ENCODE measurements at places on chromosomes 6 and 20. TPM values are rescaled to one million over a fixed set of nuclear protein-coding genes. Genes with fewer than 3 reads are reported as not detected.

GRCh38 chr6:137094411-137095008, 49.7 kb upstream of the IL20RA start:
- peak; percentile 56 for DNase-seq

- no peak for DNase-seq
These were observed 35.7 kb upstream of the CDH22 start for GRCh38 chr20:46343975-46344357.

DNA sequence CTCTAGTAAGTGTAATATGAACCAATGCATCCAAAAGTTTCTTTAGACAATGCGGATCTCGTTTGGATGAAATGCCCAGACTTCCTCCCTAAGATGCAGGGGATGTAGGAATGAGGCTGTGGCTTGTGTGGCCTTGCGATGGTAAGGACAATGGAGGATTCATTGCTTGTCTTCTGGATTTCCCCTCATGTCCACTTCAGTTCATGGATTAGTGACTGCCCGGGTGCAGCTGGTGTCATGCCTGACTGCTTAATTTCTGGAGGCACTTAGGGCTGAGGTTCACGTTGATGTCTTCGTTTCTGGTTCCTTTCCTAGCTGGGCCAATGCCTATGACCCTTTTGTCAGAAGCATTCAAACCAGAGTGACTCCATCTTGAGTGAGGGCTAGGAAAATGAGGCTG, 93.8 kb downstream of the SCP2D1 start:
- DNase-seq: no peak

DNA sequence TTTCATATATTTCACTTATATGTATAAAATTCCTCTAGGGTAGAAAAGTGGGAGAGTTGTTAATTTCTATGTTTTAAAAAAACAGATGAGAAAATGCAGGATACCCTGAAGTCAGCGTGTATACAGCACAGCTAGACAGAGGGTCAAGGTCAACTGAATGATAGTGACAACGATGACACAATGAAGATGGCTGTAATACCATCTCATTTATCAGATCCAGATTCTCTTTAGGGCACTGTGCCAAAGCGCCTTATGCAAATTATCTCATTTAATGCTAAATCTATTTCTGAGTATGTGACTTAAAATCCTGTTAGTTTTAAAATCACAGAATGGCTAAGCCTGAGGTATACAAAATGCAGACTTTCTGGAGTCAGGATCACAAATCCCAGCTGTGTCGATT, 431.4 kb upstream of the RUNX2 start:
- no peak for DNase-seq

DNA sequence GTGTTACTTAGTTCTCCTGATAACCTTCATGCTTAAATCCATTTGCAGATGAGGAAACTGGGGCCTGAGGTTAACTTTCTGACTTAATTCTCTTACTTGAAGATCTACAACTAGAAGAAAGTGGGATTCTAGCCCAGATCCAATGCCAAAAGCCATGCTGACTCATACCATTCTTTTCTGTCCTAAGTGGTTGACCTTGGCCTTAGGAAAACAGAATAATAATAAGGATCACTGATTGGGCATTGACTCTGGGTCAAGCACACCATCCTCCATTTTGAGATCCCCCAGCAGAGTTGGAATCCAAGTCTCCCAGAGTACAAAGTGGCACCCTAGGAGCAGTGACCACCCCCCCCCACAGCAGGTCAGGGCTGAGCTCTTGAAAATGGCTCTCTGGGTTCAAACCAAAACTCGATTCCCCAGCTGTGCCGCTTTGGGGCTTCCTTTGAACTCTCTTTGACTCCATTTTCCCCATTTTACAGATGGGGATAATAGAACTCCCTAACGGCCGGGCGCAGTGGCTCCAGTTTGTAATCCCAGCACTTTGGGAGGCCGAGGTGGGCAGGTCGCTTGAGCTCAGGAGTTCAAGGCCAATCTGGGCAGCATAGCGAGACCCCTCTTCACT, 12.8 kb upstream of the ZNF217 start:
- no peak for DNase-seq

DNA sequence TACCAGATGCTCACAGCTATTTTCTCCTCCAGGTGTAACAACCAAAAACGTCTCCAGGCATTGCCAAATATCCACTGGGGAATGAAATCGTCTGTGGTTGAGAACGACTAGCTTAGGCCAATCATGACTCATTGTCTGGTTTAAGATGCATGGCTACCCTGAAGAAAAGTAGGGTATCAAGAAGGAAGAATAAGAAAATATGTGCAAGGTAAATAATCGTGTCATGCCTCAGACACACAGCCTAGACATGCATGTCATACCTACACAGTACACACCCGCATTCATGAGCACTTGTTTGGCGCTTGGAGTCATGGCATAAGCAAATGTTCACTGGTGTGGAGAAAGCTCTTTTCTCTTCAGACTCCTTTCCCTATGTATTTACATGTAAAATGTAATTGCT, 745.7 kb downstream of the MAFB start:
- DNase-seq: no peak

GRCh38 chr6:7784706-7785105, 58.8 kb downstream of the BMP6 start:
- DNase-seq: peak; percentile 11

DNA sequence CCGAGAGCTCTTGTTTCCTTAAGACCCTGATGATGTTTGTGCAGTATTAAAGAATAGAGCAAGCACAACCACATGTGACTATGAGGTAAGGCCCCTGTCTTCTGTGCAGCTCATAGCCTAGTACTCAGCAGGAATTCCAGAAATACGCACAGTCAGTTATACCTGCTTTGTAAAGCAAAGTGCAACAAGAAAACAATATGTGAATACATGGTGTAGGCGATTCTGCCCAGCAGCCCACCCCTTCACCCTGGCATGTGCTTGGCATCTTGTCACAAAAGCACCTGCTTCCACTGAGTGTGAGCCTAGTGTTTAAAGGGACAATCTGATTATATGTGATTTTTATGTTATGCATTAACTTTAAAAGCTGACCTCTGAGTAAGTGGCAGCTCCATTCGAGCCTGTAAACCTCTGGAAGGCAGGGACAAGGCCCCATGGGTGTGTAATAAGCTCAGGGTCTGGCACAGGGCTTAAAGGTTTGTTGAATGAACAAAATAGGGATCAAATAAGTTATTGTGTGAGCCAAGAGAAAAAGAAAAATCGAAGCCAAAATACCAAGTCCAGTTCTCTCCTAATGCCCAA, 148.7 kb downstream of the DOK5 start:
- DNase-seq: no peak

DNA sequence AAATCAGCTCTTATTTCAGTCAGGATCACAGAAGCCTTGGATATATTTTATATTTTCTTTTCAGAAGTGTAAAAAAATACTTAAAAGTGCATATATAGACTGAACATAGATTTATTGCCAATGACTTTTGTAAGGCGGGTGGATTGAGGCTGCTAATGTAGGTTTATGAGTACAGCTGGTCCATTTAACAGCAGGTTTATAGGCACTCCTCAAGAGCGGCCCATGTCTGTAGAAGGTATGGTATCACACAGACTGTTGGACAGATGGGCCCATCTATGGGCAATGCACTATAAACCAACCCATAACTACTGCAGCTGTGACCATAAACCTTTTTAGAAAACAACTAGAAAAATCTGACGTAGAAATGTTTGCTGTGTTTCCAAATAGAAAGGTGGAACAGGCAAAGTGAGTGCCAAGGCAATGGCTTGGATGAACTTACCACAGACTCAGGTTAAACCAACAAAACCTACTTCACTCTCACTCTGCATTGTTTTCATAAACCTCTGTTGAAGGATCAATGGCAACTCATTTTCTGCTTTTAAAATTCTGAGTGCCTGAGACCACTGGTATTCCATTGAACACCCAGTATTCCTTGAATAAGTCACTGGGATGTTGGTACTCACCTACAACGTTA, 170.6 kb upstream of the EYA4 start:
- no peak for DNase-seq

DNA sequence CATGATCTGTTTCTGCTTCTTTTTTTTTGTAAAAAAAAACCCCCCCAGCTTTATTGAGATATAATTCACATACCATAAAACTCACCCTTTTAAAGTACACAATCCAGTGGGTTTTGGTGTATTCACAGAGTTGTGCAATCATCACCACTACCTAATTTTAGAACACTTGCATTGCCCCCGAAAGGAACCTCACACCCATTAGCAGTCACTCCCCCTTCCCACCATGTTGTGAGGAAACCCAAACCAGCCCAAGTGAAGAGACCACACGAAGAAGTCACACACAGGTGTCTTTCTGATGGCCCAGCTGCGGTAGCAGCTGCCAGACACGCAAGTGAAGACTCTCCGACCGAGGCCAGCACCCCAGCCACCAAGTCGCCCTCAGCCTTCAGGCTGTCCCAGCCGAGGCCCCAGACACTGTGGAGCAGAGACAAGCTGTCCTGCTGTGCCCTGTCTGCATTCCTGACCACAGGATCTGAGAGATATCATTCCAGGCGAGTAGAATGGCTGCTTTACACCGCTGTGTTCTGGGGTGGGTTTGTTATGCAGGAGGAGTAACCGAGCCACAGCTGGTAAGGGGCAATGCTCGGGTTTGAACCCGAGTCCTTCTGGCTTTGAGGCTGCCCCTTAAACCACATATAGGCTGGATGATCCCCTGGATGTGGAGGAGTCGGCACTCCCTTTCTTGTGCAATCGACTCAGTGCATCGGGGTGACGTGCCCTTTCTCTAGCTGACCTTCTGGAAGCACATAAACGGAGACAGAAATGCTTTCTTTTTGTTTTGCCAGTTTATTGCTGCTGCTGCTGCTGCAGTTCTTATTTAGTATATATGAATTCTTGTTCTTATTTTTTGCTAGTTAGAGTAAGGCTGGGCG, 59.1 kb upstream of the PTPN1 start:
- peak; percentile 61 for DNase-seq

The ETV7 gene
- 2.2 TPM for total RNA-seq

The COX4I2 gene
- total RNA-seq: not detected

The ANKRD6 gene
- total RNA-seq: 4.9 TPM

The SLC35F1 gene
- 0.82 TPM for total RNA-seq

The PPP1R14C gene
- 40.6 TPM for total RNA-seq

The LHFPL5 gene
- not detected for total RNA-seq
